NCI-H1436 treated with DMSO at 0.1 percent for 48 hours (cell line): ENCODE measurements at places on chromosomes 7 and 10.

- DNase-seq: no peak
Measured at GRCh38 chr7:27631391-27631790, 31.3 kb downstream of the HIBADH start.

- DNase-seq: no peak
Measured at GRCh38 chr10:15122477-15123030, 25.4 kb downstream of the RPP38 start.

DNA sequence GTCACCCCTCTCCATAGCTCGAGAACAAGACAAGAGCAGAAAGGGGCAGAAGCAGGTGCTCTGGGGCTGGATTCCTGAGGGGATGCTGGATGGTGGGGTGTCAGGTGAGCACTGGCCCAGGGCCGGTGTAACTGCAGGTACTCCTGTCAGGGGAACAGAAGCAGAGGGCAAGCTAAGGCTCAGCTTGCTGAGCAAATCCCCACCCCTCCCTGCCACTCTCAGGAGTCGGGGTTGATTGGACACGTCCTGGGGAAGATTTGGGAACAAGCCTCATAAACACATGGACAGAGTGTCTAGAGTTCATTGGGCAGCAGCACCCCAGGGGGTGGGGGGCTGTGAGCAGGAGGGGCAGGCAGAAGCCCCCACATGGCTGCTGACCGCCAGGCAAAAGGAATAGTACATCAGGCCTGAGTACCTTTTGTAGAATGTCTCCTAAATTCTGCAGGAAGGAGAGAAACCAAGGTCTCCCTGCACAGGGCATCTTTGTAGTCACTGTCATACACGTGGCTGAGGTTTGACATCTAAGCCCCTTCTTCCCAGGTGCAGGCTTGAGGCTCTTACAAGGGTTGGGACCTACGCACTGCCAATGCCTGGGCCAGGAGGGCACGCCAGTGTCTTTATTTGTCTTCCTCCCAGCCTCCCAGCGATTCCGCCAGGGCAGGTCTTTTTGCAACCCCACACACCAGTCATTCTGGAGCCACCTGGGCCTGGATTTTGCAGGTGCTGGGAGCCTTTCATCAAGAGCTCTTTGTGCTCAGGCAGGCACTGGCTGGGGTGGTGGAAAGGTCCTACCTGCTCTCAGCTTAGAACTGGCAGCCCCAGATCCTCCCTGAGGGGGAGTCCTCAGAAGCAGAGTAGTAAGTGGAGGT, 2.8 kb downstream of the CALML3 start:
- no peak for DNase-seq

DNA sequence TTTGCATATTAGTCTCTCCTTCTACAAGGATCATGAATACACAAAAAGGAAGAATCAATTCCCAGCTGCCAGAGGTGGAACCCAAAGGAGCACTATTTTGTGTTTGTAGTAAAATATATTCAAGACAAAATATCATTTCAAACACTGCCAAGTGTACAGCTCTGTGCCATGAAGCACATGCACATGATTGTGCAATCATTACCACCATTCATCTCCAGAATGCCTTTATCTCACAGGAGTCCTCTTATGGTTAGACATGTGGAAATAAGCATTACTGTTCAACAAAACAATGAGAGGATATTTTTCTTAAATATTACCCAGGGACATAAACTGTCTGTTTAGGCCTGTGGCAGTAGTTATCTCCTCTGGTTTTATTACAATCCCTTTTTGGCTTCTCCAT, 151.4 kb upstream of the PPP1R3A start:
- DNase-seq: no peak

DNA sequence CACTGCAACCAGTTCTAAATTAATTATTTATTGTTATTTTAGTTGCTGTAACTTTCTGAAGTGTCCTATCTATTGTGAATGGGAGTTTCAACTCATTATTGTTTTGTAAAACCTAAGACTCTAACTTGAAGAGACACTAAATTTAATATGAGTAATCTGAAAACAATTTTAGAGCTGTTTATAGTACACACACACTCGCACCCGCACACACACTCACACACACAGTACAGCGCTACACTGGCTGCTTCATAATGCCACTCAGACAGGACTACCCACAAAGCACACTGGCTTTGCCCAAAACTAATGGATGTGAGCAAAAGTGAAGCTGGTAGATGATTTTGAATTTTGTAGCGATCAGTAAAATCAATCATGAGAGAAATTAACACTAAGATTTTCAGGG, 238.9 kb upstream of the ETV1 start:
- no peak for DNase-seq

GRCh38 chr7:51459809-51460208, 143.2 kb upstream of the COBL start:
- no peak for DNase-seq

GRCh38 chr7:82390936-82391335, 52.6 kb downstream of the CACNA2D1 start:
- DNase-seq: no peak

GRCh38 chr10:49184642-49185111, 3.5 kb downstream of the TMEM273 start:
- no peak for DNase-seq

DNA sequence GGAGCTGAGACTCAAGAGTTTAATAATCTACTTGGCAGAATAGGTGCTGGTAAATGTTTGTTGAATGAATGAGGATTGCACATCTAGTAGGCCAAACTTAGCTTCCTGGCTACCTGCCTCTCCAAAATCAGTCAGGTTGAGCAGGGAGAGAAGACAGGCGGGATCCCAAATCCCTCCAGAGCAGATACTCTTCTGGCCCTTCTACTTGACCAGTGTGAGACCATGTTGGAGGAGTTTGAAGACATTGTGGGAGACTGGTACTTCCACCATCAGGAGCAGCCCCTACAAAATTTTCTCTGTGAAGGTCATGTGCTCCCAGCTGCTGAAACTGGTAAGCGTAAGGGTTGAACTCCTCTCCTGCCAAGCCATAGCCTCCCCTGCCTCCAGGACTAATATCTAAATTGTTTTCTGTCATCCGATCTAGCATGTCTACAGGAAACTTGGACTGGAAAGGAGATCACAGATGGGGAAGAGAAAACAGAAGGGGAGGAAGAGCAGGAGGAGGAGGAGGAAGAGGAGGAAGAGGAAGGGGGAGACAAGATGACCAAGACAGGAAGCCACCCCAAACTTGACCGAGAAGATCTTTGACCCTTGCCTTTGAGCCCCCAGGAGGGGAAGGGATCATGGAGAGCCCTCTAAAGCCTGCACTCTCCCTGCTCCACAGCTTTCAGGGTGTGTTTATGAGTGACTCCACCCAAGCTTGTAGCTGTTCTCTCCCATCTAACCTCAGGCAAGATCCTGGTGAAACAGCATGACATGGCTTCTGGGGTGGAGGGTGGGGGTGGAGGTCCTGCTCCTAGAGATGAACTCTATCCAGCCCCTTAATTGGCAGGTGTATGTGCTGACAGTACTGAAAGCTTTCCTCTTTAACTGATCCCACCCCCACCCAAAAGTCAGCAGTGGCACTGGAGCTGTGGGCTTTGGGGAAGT, 2.2 kb upstream of the MBLAC1 start:
- no peak for DNase-seq

DNA sequence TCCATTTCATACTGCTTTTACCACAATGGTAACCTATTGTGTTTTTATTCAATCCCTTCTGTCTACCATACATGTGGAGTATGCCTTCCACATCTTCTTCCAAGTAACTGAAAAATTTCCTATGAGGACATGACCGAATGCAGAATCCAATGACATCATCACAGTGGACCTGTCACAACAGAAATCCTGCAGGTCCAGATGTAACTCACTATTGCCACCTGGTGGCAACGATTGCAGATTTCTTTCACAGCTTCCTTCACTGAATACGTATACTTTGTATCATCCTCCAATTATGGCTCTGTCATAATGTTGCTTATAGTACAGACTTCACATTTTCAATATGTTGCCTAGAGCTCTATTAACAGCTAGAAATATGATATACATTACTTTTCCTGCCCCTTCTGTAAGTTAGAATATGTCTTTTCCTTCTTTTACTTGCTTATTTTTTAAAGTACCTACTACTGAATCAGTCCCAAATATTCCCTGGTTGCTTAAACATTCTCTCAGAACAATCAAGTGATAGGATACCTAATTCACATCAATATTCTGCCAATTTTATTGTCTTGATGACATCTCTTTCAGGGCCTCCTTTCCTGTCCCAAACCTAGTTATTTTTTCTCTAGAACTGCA, 45.4 kb downstream of the SLC13A1 start:
- peak; percentile 47 for DNase-seq
